Effector CD4-positive, alpha-beta T cell (primary cell): ENCODE measurements at places on chromosomes 16 and 17.

- DNase-seq, result no peak
These were observed 37.5 kb downstream of the ERCC4 start for GRCh38 chr16:13957197-13958078.

- DNase-seq, result no peak
These were observed 825 bp downstream of the HEATR6 start for GRCh38 chr17:60077672-60078519.

DNA sequence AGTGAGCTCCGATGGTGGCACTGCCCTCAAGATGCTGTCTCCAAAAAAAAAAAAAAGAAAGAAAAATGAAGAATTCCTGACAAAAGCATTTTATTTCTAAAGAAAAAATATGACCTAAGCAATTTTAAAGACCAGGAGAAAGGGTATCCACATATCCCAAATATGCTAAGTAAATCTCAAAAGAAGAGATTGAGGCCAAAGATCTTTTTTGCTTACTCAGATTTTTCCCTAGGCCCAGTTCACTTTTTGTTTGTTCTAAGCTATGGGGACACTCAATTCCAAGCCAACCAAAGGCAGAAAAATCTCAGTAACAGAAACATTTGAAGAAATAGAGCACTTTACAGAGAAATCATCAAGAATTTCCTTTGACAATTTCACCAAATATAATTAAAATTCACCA lies 150.8 kb downstream of the SOX9 start:
- no peak for DNase-seq

DNA sequence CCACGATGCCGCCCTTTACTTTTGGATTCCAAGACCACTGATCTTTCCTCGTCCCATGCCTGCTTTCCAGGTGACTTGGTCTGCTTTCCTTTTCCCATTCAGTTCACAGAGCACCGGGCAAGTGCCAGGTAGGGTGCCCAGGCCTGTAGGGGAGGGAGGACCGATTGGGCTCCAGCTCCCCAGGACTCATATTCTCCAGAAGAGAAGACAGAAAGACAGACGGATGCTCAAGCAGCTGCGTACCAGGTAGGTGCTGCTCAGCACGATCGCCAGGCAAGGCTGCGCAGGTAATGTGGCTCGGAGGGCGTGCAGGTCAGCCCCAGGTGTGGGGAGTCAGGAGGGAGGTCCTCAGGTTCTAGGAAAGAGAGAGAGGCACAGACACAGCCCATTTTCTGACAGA lies 67.5 kb upstream of the ZNF423 start:
- no peak for DNase-seq

DNA sequence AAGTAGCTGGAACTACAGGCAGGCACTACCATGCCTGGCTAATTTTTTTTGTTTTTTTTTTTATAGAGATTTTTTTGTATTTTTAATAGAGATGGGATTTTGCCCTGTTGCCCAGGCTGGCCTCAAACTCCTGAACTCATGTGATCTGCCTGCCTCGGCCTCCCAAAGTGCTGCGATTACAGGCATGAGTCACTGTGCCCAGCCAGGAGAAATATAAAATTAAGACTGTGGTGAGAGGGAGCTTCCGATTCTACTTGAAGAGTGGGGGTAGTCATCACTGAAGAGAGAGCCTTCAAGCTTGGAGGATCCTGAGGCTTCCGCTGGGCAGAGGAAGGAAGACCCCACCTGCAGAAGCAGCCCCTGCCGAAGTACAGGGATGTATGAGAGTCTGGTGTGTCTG lies 34.4 kb upstream of the RGS9 start:
- no peak for DNase-seq

- no peak for DNase-seq
These were observed 9.4 kb upstream of the SLC7A5 start for GRCh38 chr16:87878704-87879103.

- no peak for DNase-seq
These were observed 197.1 kb downstream of the HS3ST4 start for GRCh38 chr16:25888868-25889267.

GRCh38 chr17:47831934-47832327 lies 461 bp downstream of the LRRC46 start:
- DNase-seq, result no peak

GRCh38 chr17:51661403-51661802 lies 401.1 kb downstream of the UTP18 start:
- no peak for DNase-seq

- DNase-seq, result peak; percentile 57
These were observed 76.4 kb downstream of the MRC2 start for GRCh38 chr17:62703776-62704380.

DNA sequence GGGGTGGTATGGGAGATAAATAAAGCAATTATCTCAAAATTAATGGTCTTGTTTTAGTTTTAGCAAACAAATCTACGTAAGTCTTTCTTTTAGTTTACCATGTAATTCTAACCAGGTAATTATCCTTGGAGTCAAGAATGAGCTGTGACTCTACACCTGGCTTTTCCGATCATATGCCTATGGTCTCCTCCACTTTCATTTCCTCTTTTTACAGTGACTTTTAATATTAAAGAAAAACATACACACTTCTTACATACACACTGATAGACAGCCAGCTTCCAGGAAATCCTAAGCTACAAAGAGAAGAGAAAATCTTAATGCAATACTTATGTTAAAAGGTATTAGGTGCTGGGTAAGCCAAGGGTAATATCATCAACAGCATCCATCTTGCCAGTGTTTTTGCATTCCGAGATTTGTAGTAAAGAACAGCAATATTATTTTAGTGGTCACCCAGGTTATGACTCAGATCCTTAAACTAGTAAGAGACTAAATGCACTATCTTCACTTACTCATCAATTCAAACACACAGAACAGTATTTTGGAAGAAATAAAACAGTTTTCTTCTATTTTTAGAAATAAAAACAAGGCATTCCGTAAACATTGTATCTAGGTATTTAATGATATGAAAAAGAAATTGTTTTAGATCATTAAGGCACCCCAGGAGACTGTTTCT lies 4.4 kb upstream of the IRX5 start:
- DNase-seq, result no peak
